Hippocampal formation (tissue), 2 donors: ENCODE measurements at places on chromosomes 5 and 9.

DNA sequence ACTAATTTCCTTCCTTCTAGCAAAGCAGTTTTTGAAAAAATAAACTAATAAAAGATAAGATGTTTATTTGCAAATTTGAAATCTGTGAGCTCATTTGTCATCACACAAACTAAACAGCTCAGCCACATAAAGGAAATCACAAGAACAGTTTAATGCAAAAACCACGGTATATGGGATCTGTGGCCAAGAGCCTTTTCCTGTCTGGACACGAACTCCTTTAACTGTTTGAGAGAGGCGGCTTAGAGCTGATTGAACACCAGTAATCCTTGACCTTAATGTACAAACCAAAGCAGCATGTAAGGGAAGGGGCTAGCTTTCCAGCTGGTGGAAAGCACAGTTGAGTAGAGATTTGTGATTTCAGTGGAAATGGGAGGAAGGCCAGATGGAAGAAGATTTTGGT, 66.3 kb upstream of the SPINK5 start:
- no peak for DNase-seq

DNA sequence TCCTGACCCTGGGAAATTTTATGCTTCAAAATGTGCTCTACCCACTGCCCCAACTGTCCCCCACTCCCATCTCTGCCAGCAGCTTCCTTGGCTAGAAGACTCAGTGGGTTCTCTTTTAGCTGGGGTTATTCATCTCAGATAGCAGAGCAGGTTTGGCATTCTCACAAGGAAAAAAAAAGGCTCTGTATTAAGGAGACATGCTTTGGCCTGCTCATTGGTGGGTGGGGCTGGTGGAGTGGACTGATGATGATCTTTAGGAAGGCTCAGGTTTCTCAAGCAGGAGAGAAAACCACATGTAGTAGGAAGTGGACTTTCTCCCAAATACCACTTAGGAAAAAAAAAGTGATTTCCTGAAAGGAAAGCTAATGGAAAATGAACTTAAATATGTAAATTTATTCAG, 279.2 kb upstream of the ZNF462 start:
- no peak for DNase-seq

DNA sequence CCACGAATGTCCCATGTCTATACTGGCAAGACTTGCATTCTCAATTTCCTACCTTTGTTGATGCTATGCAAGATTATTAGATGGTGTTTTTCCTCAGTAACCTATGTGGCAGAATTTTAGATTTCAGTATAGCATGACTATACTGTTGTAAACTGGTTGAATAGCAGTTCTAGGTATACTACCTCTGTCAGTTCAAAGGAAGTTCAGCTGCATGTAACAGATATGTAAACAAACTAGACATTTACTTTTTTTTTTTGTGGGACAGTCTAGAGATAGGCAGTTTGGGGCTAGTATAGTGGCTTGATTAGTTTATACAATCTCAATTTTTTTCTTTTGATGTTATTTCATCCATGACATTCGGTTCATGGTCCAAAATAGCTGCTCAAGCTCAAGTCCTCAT, 97.6 kb upstream of the GRIN3A start:
- no peak for DNase-seq

- no peak for DNase-seq
Measured at GRCh38 chr9:135952664-135953206, 8.4 kb downstream of the UBAC1 start.
